Activated CD4-positive, alpha-beta T cell treated with anti-CD3 and anti-CD28 coated beads, Interleukin-2, amount 10 ng/mL, durations not matched to agents 7 days and 5 days (primary cell): ENCODE measurements at places on chromosomes 13 and 19. TPM values are rescaled to one million over a fixed set of nuclear protein-coding genes. Genes with fewer than 3 reads are reported as not detected.
A peak's percentile ranks its signal among the peaks of the same experiment; 100 is the strongest.

Gene FGF14
- total RNA-seq, result not detected

Gene DIAPH3
- total RNA-seq, result 24.1 TPM

Gene PPP1R13L
- total RNA-seq, result 15.5 TPM

Gene AKAP8L
- total RNA-seq, result 84.3 TPM

DNA sequence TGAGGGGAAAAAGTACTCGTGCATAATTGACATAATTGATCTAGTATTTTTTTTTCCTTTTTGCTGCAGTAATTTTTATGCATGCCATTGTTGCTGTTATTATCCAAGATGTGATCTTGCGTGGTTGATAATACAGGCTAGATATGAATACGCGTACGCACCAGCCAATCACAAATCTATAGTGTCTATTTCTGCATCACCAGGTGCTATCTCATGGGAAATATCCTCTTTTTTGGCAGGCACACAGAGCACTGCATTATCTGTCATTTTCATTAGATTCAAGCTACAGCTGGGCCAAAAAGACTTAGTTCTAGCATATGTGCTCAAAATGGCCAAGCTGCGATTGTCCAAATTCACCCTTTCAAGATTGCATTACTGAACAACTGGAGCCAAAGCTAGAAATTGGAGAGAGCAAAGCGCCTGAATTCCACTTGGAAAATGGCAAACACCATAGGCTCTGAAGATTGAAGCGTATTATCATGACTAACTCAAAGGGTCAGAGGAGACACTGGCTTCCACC, 181.1 kb downstream of the TSHZ3 start:
- no peak overlapping the region for H3K4me3 ChIP-seq
- H3K4me1 ChIP-seq, result no peaks in the 10 kb centered on the region
- H3K27ac ChIP-seq, result no peak overlapping the region
- no peak for DNase-seq

- no peaks in the 10 kb centered on the region for H3K36me3 ChIP-seq
- peaks cover 4% of the 10 kb centered on the region for H3K27me3 ChIP-seq
- H3K4me3 ChIP-seq, result no peak overlapping the region
- no peak for DNase-seq
- H3K27ac ChIP-seq, result no peak overlapping the region
Measured at GRCh38 chr13:42740753-42741152, 40.6 kb upstream of the FAM216B start.

DNA sequence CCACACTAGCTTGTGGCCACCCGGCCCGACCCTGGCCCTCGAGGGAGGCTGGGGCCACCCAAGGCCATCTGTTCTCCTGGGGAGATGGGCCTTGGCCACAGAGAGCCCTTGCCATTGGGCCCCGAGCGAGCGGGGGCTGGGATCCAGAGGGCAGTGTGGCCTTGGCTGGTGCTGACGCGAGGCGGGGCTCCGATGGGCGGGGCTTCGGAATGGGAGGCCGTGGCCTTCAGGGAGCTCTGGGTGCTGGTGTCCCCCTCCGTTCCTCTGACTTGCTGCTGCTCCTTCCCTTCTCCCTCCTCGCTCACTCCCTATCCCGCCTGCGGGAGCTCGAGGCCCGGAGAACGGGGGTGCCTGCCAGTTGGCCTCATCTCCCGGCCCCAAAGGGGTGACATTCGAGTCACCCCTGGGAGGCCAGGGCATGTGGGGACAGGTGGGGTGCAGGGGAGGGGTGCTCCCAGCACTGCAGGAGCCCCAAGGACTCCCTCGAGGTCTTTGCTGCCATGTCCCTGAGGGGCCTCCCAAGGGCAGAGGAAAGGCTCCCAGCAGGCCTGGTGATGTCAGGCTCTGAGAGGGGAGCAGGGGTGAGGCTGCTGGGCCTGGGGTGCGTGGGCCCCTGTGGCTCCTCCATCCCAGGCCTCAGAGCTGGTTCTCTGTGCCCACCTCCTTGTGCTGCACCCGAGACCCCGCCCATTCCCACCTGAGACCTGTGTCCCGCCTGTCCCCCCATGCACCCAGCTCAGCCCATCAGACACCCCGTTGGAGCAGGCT, 4.2 kb downstream of the NCLN start:
- H3K27ac ChIP-seq, result no peak overlapping the region
- no peaks in the 10 kb centered on the region for H3K27me3 ChIP-seq

- peaks cover 18% of the 10 kb centered on the region for H3K4me1 ChIP-seq
- H3K36me3 ChIP-seq, result peaks cover 2% of the 10 kb centered on the region
- H3K27me3 ChIP-seq, result peaks cover 19% of the 10 kb centered on the region
- peak overlapping the region; percentile 79 for H3K4me3 ChIP-seq
Measured at GRCh38 chr19:45927565-45928261, 13.1 kb upstream of the NANOS2 start.

- H3K27me3 ChIP-seq, result peaks cover 18% of the 10 kb centered on the region
- H3K36me3 ChIP-seq, result no peaks in the 10 kb centered on the region
- peak; percentile 69 for DNase-seq
- no peak overlapping the region for H3K27ac ChIP-seq
- H3K4me3 ChIP-seq, result no peak overlapping the region
Measured at GRCh38 chr19:7862413-7862951, 11.7 kb downstream of the PRR36 start.

GRCh38 chr19:27735314-27735713, 1477.6 kb downstream of the UQCRFS1 start:
- no peak overlapping the region for H3K27ac ChIP-seq
- no peaks in the 10 kb centered on the region for H3K36me3 ChIP-seq
- no peaks in the 10 kb centered on the region for H3K4me1 ChIP-seq
- no peak for DNase-seq
- H3K4me3 ChIP-seq, result no peak overlapping the region
- no peaks in the 10 kb centered on the region for H3K27me3 ChIP-seq

GRCh38 chr13:20099319-20099718, 61.5 kb downstream of the GJA3 start:
- no peak for DNase-seq
- no peaks in the 10 kb centered on the region for H3K36me3 ChIP-seq
- no peak overlapping the region for H3K27ac ChIP-seq
- no peak overlapping the region for H3K4me3 ChIP-seq
- peaks cover 54% of the 10 kb centered on the region for H3K27me3 ChIP-seq
- H3K4me1 ChIP-seq, result peaks cover 8% of the 10 kb centered on the region

DNA sequence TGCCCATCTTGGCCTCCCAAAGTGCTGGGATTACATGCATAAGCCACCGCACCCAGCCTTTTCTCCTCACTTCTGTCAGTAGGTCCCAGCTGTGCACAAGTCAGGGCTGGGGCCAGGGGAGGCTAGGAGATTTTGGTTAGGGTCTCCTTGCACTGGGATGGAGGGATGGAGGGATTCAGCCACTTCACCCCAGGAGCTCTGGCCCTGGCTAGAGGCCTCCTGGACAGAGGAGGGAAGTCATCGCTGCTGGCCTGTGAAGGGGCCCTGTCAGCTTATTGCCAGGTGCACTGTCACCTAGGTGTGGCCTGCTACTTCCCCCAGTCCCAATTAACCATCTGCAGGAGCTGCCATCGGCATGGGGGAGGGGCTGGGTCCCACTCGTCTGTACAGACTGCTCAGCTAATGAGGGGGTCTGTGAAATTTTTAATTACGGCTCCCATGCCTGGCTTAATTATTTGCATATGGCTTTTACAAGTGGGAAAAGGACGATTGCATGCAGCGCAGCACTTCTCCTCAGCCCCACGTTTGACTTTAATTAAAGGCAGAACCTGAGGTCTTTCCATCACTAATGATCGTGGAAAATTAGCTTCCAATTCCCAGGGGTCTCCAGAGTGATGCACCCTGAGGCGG, 52.4 kb downstream of the CHST8 start:
- no peak for DNase-seq
- no peaks in the 10 kb centered on the region for H3K27me3 ChIP-seq
- no peak overlapping the region for H3K4me3 ChIP-seq
- no peaks in the 10 kb centered on the region for H3K4me1 ChIP-seq
- H3K36me3 ChIP-seq, result no peaks in the 10 kb centered on the region

DNA sequence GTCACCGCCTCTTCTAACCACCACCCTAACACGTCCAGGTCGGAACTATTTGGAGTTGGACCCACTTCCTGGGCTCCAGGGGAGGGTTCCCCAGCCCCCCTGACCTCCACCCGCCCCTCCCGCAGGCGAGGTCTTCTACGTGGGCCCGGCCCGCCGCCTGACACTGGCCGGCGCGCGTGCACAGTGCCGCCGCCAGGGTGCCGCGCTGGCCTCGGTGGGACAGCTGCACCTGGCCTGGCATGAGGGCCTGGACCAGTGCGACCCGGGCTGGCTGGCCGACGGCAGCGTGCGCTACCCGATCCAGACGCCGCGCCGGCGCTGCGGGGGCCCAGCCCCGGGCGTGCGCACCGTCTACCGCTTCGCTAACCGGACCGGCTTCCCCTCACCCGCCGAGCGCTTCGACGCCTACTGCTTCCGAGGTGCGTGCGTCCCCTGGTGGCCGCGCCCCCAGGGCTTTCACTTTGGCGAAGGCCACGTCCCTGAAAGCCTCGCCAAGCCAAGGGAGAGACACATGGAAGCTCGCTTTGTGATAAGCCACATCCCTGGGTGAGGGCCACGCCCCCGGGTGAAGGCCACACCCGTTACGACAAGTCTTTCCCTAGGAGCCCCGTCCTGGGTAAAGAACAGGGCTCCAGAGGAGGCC, 13.2 kb downstream of the NCAN start:
- H3K4me3 ChIP-seq, result peak overlapping the region; percentile 61
- H3K4me1 ChIP-seq, result peaks cover 5% of the 10 kb centered on the region
- H3K27ac ChIP-seq, result peak overlapping the region; percentile 60
- DNase-seq, result peak; percentile 82
- no peaks in the 10 kb centered on the region for H3K36me3 ChIP-seq
